ENCODE measurements at places on chromosomes 2 and 18.
A peak's percentile ranks its signal among the peaks of the same experiment; 100 is the strongest.

DNA sequence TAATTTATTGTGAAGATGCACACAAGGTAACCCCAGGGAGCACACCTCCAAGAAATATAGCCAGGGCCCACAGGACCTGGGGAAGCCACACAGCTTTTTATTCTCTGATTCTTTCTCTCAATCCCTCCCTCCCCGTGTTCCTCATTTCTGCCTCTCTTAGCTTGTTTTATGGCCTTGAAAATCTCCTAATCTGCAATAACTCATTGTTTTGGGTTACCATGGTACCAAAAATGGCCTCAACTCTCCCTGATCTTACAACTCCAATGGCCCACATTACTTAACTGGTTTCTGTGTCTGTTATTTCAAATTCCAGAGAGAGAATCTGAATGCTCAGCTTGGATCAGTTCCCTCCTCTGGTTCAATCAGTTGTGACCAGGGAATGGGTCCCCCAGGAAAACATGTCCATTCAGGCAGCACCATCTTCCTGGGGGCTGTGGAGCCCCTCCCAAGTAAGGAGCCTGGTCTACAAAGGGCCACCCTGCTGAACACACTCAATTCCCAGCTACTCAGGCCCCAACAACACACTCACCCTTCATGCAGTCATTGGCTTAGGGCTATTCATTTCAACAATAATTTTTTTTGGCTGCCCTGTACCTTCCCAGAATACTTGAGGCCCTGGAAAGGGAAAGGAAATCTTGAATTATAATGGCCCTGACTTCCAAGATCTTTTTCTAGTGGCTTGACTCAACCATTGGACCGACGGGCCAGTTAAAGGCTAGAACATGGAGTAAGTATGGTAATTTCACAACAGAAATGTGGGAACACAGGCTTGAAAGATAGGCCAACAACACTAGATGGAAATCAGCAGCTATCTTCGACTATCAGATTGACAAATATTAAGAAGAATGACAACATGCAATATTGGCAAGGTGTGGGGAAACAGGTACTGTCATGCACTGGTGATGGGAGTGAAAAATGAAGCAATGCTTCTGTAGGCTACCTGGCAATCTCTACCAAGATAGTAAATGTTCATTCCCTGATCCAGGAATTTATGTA lies 41.6 kb upstream of the ST3GAL5 start:
- DNase-seq = no peak

DNA sequence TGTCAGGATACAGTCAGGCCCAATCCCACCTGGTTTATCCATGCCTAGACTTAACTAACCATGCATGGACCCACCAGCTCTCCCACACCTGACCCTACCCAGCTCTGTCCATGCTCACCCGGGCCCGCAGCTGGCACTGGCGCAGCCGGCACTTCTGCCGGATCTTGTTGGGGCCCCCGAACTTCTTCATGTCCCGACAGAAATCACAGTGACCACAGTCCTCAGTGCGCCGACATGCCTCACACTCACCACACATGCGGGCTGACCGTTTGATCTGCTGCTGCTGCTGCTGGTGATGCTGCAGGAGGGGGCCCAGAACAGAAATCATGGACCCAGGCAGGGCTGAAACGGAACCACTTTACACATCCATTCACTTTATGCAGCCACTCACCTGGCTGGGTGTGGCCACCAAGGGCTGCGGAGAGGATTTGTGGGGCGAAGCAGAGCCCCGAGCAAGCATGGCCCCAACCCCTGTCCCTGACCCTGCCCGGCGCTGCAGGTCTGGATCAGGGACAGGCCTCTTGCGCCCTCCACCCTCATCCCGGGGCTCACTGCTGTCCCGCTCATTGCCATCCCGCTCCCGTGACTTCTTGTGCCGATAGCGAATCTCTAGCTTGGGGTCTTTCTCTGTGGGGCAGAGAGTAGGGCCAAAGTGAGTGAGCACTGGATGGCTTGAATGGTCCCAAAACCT lies 1.7 kb downstream of the CXXC1 start:
- DNase-seq = no peak

- no peak for DNase-seq
Measured at GRCh38 chr2:177327009-177327408, 62.5 kb upstream of the NFE2L2 start.

- DNase-seq = no peak
Measured at GRCh38 chr2:204255071-204255470, 290.2 kb upstream of the PARD3B start.

GRCh38 chr2:45267062-45267792 lies 258.0 kb upstream of the SIX2 start:
- DNase-seq = no peak

- DNase-seq = no peak
Measured at GRCh38 chr2:235582081-235582686, 88.3 kb downstream of the AGAP1 start.

DNA sequence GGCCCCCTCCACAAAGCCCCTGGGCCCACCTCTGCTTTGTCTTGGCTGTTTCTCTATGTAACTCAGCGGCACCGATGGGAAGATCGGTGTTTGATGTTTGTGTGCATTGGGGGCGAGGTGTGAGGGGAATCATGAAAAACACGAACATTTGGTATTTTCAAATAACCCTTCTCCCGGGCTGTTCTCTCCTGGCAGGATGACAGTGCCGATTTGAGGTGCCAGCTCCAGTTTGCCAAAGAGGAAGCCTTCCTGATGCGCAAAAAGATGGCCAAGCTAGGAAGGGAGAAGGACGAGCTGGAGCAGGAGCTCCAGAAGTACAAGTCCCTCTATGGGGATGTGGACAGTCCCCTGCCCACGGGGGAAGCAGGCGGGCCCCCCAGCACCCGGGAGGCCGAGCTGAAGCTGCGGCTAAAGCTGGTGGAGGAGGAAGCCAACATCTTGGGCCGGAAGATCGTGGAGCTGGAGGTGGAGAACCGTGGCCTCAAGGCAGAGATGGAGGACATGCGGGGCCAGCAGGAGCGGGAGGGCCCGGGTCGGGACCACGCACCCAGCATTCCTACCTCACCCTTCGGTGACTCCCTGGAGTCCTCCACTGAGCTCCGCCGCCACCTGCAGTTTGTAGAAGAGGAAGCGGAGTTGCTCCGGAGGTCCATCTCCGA lies 78.1 kb downstream of the MTCL1 start:
- no peak for DNase-seq

- peak; percentile 14 for DNase-seq
Measured at GRCh38 chr2:231611273-231612108, 18.8 kb downstream of the TEX44 start.

GRCh38 chr2:65495251-65495877 lies 63.0 kb upstream of the SPRED2 start:
- no peak for DNase-seq

DNA sequence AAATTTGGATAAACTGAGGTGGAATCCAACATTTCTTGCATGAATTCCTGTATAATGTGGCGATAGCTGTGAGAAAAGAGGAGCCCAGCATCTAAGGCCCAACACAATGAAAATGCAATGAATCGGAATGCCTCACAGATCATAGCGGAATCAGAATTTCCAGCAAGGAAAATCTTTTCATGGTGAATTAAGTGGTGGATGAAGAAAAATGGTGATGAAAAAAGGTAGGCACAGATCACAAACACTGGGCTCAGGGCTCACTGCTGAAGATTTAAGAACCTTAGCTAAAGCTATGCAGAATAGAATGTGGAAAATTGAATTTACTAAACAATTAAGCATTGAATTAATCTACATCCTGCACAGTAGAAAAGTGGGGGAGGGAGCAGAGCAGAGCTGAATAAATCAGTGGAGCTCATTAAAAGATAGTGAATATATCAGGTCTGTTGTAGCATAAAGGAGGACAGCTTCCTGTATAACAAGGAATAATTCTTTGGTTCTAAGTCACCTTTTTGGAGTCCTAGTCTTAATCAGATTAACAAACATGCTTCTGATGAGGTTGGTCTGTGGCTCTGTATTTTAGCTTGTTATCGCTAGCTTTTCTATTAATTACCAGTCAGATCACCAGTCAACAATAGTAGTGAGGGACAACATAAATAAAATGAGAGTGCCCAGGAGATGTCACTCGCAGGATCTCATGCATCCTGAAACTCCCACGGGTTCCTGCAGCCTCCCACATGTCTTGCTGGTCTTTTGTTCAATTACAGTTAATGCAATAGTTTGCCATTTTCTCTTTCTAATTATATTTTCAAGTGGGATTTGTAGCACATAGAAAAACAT lies 27.0 kb downstream of the MEIS1 start:
- DNase-seq = no peak

DNA sequence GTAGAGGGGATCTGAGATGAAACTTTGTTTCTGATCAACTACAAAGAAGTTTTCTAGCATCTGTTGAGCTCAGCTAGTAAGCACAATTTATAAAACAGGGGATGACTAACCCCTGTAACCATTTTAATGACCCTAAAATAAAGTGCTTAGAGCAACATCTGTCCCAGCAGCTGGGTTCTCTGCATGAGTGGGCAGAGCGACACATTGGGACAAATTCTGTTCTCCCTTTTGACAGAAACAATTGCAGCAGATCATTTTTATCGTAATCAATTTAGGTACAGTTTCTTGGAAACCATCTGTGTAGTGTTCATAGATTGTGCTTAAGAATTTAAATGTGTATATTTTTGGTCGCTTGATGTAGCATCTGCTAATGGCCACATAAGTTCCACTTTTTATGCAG lies 678.0 kb downstream of the RNF144A start:
- DNase-seq = no peak

DNA sequence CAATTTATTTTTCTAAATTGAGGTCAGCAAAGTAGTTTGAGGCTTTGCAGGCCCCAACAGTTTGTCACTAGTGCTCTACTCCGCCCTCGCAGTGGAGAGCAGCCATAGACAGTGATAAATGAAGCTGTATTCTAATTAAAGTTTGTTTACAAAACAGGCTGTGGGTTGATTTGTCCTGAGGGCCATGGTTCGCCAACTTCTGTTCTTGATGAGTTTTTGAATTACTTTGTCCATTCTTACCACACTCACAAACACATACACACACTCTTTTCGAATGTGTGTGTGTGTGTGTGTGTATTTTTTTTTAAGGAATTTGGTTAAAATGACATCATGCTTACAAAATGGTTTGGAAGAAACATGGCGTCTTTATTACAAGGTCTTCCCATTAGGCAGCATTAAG lies 68.6 kb downstream of the MTCL1 start:
- DNase-seq = no peak

DNA sequence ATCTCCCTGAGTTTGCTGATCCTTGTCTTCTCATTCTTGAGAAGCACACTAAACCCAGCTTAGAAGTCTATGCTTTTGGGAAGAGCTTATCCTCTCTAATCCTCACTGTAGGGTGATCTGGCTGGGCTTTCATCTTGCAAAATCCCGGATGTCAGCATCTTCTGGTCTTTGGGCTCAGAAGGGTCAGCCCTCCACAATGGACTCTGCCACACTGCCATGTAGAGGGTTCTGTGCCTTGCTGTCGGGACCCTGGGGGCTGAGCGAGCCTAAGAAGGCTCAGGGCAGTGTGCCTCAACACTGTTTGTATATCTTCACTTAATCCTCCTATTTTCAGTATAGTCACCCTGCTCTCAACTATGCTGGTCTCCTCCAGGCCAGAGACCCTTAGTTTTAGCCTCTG lies 102.3 kb downstream of the TGIF1 start:
- no peak for DNase-seq

GRCh38 chr2:28567061-28567471 lies 71.2 kb downstream of the PLB1 start:
- DNase-seq = no peak

GRCh38 chr2:158664987-158665386 lies 130.1 kb upstream of the DAPL1 start:
- no peak for DNase-seq

- DNase-seq = no peak
Measured at GRCh38 chr2:69948032-69948962, 13.1 kb downstream of the ASPRV1 start.

DNA sequence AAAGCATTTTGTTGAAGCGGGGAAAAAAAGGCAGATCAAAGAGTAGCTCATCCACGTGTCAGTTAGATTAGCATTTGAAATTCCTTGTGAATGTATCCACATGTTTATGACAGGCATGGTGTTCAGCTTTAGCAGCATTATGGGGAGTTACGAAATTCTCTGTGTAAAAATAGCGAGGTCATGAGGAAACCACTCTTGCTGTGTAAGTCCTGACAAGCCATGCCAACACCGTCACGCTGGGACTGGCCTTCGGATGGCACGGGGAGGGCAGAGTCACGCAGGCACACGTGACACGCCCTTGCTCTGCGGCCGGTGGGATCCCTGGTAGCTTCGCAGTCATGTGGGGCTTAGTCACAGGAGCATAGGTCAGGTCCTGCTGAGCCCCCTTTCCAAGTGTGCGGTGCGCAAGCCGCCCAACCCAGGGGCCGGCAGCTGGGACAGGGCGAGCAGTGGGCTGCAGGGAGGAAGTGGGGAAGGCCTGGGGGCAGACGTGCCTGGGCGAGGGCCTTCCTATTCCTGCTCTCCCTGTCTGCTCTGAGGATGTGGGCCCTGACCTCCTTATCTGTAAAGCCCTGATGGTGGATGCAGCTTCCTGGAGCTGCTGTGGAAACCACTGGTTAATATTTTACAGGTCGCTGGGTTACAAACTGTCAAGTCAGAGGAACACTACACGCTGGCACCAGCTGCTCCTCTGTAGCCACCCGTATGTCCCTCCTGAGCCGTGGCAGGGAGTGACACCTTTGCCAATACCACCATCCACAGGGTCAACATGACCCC lies 18.0 kb downstream of the MBP start:
- no peak for DNase-seq

DNA sequence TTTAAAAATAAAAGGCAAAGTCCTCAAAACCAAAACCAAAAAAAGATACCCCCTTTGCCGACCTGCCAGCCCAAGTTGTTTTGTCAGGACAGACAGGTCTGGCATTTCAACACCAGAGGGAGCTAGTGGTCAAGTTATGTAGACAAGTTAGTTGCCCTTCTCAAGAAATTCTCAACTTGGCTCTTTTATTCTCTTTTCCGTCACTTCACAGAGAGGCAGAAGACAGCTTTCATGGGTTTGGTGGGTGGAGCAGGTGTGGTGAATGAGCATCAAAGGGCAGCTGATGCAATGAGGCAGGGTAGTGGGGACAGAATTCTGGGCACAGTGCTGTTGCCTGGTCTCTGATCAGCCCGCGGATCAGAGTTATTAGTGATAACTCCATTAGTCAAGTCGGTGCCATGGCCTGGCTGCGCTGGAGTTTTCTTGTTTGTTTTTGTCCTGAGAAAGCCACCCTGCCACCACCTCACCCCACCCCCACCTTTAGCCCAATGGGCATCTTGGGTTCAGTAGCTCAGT lies 303.7 kb upstream of the EPAS1 start:
- peak; percentile 14 for DNase-seq

GRCh38 chr2:160301420-160301819 lies 101.3 kb upstream of the ITGB6 start:
- no peak for DNase-seq

- peak; percentile 70 for DNase-seq
Measured at GRCh38 chr2:96116424-96116878, at the start of gene ADRA2B. Gene ADRA2B (minus strand): TSS chr2:96116571. CDS start chr2:96116149, 422 bp downstream.

GRCh38 chr2:215850380-215850779 lies 163.0 kb downstream of the MREG start:
- DNase-seq = no peak

- no peak for DNase-seq
Measured at GRCh38 chr18:51562866-51563265, 365.4 kb upstream of the MEX3C start.

GRCh38 chr2:217372794-217373193 lies 512.9 kb upstream of the TNP1 start:
- DNase-seq = no peak

GRCh38 chr2:213490087-213490486 lies 205.8 kb downstream of the SPAG16 start:
- no peak for DNase-seq

GRCh38 chr18:59123588-59124369 lies 15.9 kb upstream of the SEC11C start:
- DNase-seq = no peak

Measured in activated CD8-positive, alpha-beta memory T cell treated with anti-CD3 and anti-CD28 coated beads for 1 hour (primary cell).